Astrocyte (in vitro differentiated cells and primary cell): ENCODE measurements at places on chromosomes 7 and 10. TPM values are rescaled to one million over a fixed set of nuclear protein-coding genes. Genes with fewer than 3 reads are reported as not detected.

DNA sequence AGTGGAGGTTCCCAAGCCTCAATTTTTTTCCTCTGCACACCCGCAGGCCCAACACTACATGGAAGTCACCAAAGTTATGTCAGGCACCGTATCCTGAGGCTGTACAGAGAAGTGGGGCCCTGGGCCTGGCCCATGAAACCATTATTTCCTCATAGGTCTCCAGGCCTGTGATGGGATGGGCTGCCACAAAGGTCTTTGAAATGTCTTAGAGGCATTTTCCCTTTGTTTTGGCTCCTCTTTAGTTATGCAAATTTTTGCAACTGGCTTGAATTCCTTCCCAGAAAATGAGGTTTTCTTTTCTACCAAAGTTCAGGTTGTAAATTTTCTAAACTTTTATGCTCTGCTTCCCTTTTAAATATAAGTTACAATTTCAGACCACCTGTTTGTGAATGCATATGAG is 365.2 kb downstream of the HGF start:
- H3K4me3 ChIP-seq = no peak overlapping the region
- H3K36me3 ChIP-seq = no peaks in the 10 kb centered on the region
- no peaks in the 10 kb centered on the region for H3K4me1 ChIP-seq
- DNase-seq = no peak

MRPL43 gene
- 61.3 and 75.1 TPM in 2 replicates for total RNA-seq

GRCh38 chr7:73567846-73568685 is 10.3 kb downstream of the TBL2 start:
- no peak overlapping the region for H3K4me3 ChIP-seq
- peaks cover 32% of the 10 kb centered on the region for H3K36me3 ChIP-seq
- no peak overlapping the region for H3K27ac ChIP-seq
- no peaks in the 10 kb centered on the region for H3K27me3 ChIP-seq

- H3K27me3 ChIP-seq = no peaks in the 10 kb centered on the region
- peak overlapping the region; percentile 55 for H3K4me3 ChIP-seq
- DNase-seq = peak; percentile 61
- H3K27ac ChIP-seq = no peak overlapping the region
- H3K4me1 ChIP-seq = peaks cover 14% of the 10 kb centered on the region
Observed at GRCh38 chr10:95295031-95295755, 4.4 kb upstream of the PDLIM1 start.

DNA sequence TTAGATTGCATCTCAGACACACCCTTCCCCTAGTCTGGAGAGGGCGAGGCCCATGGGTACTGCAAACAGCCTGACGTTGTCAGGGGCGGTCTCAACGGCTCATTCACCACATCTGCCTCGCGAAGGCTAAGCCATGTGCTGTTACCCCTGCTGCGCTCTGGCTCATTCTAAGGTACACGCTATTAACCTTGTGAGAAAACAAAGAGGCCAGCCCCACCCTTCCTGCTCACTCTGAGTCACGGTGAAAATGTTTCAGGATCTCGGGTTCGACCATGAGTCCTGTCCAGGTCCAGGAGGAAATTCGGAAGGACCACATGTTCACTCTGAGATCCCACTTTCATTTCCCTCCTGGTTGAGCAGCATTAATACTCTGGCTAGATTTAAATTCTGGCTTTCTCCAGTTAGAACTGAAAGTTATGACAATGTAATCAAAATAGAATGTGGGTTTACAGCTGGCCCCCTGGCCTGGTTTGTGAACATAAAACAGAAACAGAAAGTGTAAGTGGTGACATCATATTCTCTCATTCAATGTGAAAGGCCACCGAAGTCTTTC is 55.2 kb downstream of the EGFR start:
- peak overlapping the region; percentile 97 for H3K27ac ChIP-seq
- peak; percentile 88 for DNase-seq
- H3K4me1 ChIP-seq = peaks cover 32% of the 10 kb centered on the region
- H3K27me3 ChIP-seq = no peaks in the 10 kb centered on the region
- H3K36me3 ChIP-seq = peaks cover 2% of the 10 kb centered on the region

GRCh38 chr10:68997211-68997610 is 8.6 kb downstream of the KIFBP start:
- H3K36me3 ChIP-seq = peaks cover 13% of the 10 kb centered on the region
- no peaks in the 10 kb centered on the region for H3K27me3 ChIP-seq
- no peak overlapping the region for H3K4me3 ChIP-seq
- DNase-seq = no peak
- no peak overlapping the region for H3K27ac ChIP-seq

DNA sequence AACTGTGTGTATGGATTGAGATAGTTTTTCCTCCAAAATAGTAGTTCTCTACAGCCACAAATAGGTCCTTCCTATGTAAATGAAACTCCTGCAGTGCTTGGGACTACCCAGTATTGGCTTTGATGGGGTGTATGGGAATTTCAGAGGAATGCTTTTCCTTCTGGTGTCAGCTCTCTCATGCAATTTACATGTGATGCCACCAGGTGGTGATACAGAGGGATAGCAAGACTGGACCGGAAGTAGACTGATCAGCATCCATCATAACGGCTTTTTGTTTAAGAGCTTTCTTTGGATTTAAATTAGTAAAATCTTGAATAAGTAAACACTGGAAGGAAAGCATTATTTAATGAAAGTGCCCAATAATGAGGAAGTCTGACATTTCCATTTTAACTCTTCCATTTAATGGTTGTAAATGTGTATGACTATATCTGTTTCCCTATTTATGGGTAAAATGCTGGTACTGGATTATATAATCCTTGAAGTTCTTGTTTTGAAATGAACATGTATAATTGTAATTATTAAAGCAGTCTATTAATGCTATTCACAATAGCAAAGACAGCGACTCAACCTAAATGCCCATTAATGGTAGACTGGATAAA is 22.7 kb downstream of the DYNC1I1 start:
- DNase-seq = no peak
- H3K4me1 ChIP-seq = no peaks in the 10 kb centered on the region
- no peaks in the 10 kb centered on the region for H3K36me3 ChIP-seq
- H3K27ac ChIP-seq = no peak overlapping the region
- no peaks in the 10 kb centered on the region for H3K27me3 ChIP-seq

SBDS gene
- 140 and 165 TPM in 2 replicates for total RNA-seq

COBL gene
- 3.6 and 6.4 TPM in 2 replicates for total RNA-seq

DNA sequence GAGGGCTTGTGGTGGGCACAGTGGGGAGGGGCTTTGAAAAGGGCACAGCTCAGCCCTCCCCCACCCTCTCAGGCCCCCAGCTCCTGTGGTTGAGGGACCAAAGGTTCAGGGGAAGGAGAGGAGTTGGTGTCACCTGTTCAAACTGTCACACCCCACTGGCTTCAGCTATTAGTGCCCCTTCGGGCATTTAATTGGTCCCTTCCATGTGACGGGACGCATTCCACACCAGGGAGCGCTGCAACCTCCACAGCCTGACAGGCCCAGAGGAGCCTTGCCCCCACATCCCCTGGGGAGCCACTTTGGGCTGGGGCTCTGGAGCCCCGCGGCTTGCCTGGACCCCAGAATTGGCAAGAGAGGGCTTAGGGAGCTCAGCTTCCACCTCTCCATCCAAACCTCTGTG is 75.7 kb downstream of the C10orf105 start:
- H3K27ac ChIP-seq = no peak overlapping the region
- H3K4me1 ChIP-seq = no peaks in the 10 kb centered on the region
- no peak overlapping the region for H3K4me3 ChIP-seq
- DNase-seq = no peak
- H3K27me3 ChIP-seq = peaks cover 7% of the 10 kb centered on the region
- no peaks in the 10 kb centered on the region for H3K36me3 ChIP-seq

- DNase-seq = no peak
- no peaks in the 10 kb centered on the region for H3K4me1 ChIP-seq
- H3K27ac ChIP-seq = no peak overlapping the region
- no peak overlapping the region for H3K4me3 ChIP-seq
Observed at GRCh38 chr7:38283107-38283506, 9.7 kb upstream of the TARP start.
